ENCODE measurements at places on chromosomes 12 and 14.

- DNase-seq = no peak
These were observed 36.9 kb downstream of the BCL2L14 start for GRCh38 chr12:12107678-12108077.

DNA sequence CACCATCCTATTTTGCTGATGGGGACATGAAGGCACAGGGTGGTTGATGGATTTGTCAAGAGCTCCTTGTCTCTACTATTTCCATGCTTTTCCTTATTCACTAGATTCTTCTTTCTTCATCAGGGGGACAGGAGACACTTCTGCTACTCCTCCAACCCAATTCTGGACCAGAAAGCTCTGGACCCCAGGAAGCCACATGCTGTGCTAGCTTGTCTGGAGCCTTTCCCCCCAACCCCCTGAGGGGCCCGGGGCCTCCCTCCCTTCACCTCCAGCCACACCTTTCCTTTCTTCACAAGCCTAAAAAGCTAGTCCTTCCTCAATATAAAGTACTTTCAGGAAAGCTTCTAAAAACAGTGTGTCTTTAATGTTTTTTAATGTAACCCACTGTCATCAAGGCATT, 75.1 kb upstream of the CAPRIN2 start:
- no peak for DNase-seq

DNA sequence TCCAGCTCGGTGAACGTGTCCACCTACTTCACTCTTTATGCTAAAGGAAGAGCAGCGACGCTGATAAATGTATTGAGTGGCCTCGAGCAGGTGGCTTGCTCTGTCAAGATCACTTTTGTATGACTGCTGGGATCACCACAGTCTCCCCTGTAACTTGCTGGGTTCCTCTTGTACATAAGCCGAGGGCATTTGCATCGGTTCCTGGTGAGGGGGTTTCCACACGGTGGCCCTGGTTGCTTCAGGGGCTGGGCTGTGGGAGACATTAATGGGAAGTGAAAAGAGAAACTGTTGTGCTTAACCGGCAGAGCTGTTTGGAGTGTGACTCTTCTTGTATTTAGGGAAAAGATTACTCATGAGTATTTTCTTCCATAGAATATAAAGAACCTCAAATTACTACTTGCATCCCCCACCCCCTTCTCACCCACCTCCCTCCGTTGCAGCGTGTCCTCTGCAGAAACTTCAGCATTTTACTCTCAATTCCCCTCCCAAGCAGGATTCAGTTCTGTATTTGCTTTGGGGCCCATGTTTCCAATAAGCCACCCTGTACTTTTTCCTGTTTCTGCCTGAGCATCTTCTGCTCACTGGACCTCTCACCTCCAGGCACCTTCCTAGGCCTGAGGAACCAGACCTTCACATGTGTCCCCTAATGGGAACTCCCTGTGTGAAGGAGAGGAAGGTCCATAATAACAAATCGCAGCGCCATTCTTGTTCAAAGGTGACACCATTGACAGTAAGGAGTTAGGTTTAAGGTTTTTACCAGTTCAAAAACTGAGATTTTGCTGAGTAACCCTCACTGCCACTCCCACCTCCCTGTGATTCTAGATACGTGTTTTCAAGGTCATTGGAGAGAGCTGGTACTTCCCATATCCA, 187.0 kb downstream of the ETV6 start:
- DNase-seq = no peak

DNA sequence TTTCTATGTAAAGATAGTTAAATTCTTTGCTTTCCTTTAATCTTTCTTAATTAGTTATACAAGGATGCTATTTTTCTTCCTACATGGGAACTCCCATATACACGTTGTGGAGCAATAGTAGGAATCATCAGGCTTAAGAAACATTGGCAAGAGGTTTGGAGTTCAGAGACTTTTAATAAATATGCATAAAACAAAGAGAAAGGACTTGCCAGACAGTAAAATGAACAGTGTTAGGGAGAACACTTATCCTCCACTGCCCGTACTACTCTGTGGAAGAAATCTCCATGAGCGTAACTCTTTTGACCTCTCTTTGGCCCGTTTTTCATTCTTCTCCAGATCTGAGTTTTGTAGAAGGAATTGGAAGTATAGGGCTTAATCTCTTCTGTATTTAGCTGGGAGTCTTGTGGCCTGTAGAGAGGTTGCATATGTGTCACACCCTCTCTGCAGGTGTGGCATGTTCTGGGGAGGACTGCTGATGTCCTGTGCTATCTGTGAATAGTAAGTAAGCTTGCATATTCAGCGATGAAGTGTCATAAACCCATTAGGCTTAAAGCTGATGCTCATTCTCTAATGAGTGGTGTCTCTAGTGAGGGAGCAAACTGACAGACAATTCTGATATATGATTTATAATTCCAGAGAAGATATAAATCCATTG, 455.4 kb upstream of the FAR2 start:
- no peak for DNase-seq

GRCh38 chr12:88600272-88600671, 20.0 kb upstream of the KITLG start:
- DNase-seq = no peak

- no peak for DNase-seq
These were observed 416.8 kb downstream of the ETNK1 start for GRCh38 chr12:23041774-23042173.

GRCh38 chr12:116561181-116561821, 2.1 kb downstream of the MAP1LC3B2 start:
- no peak for DNase-seq

DNA sequence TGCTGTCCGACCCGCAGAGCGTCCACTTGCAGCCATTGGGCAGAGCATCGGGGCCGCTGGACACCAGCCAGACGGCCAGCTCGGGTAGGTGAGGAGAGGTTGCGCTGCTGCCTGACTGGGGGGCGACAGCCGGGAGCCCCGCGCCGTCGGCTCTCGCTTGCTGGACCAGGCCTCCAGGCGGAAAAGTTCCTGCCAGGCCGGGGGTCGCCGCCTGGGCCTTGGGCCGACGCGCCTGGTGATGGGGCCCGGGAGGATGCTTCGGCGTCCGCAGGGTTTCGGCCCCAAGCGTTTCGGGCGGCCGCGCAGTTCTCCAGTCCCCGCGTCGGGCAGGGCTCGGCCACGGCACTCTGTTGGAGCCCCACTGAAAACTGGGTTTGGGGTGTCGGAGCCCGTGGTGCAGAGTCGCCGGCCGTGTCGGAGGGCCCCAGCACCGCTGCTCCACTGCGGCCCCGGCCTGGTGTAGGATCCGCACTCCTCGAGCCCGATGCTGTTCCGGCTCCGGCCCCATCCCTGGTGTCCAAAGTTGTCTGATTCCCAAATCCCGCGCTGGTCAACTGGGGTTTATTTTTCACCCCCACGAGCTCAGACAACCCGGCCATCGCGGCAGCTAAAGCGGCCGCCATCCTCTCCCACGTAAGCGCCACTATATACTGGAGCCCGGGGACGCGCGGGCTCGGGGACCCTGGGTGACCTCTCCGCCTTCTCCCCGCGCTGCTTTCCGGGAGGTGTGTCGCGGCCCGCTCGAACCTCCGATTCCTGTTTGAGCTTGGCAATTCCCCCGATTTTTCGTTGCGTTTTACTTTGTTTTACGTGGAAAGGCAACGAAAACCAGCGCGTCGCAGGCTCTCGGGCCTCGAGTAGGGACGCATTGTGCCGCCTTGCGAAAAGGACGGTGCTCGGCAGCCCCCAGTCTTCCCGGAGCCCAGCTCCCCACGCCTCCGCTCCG, 872 bp downstream of the VSX2 start:
- DNase-seq = no peak

DNA sequence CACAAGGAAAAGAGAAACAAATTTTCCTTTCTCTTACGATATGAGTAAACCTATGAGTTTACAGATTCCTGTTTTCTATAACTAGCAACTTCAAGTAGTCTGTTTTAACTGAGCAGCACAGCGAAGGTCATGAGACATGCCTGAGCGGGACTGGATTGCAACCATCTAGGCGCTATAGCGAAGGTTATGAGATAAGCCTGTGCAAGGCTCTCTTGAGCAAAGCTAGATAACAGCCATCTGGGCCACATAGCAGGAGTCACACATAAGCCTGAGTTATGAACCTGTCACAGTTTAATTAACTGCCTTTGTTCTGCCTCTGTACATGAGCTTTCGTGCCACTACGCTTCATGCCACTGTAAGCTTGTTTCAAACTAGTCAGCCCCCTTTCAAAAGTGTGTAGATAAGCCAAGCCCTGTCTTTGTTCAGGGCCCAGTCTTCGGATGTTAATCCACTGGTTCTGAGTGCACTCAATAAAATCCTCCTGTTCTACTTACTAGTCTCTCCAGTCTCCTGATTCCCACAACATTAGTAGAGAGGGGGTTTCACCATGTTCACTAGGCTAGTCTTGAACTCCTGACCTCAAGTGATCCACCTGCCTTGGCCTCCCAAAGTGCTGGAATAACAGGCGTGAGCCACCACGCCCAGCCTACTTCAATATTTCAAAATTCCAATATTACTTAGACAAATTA, 47.1 kb downstream of the SEC23A start:
- DNase-seq = no peak

- DNase-seq = no peak
These were observed 151.4 kb upstream of the NUDT4 start for GRCh38 chr12:93226361-93226760.

GRCh38 chr14:35822501-35822900, 3.6 kb upstream of the BRMS1L start:
- no peak for DNase-seq

- no peak for DNase-seq
These were observed 99.8 kb downstream of the BORCS5 start for GRCh38 chr12:12456637-12457036.

DNA sequence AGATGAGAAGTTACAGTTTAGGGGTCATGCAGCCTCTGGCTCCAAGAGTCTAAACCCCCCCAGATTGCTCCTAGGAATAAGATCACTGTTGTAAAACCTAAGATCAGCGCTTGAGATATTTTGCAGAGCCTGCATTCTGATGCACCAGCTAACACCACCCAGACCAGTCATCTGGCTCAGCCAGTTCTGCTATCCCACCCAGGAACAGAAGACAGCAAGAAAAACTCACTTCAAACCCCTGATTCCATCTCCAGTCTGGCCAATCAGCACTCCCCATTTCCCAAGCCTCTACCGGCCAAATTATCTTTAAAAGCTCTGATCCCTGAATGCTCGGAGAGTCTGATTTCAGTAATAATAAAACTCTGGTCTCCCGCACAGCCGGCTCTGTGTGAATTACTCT, 158.6 kb downstream of the ZNF664 start:
- no peak for DNase-seq

DNA sequence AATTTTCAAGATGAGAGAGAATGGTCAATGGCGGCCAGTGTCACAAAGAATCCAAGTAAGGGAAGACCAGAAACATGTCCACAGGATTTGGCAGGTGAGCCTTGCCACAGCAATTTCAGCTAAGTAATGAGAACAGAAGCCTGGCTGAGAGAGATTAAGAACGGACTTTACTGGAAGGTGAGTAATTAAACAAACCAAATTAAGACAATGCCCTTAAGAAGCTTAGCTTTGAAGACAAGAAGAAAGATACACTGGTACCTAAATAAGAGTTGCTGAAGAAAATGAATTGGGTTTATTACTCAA, 145.4 kb upstream of the PLEKHG7 start:
- no peak for DNase-seq

DNA sequence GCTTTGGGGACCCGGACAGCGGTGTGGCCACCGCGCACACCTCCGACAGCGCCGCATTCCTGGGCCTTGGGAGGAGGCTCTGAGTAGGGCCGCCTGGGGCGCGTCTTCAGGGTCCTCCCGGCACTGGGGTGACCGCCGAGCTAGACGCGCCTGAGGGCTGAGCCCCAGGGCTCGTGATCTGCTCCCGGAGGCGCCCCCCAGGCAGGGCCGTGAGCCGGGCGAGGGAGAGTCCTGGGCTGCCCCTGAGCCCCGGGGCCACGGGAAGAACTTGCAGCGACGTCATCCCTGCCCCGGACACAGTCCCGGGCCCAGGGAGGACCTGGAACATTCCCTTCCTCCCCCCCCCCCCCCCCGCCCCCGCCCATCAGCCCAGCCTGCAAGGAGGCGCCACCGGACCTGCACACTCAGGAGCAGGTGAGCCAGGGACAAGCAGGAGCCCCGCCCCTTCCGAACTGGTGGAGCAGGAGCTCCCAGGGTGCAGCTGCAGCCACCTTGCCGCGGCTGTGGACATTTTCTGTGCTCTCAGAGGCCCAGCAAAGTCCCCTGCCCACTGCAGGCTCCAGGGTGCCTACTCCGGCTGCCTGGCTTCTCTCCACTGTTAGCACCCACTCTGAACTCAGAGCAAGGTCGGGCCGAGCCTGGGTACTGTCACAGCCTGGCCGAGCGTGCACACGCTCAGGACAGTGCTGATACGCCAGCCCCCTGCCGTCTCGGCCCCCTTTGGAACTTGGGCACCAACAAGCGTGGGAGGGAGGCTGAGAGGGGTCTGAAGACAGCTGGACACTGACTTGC, 50.7 kb downstream of the A2M start:
- peak; percentile 46 for DNase-seq

- DNase-seq = no peak
These were observed 169.9 kb downstream of the KTN1 start for GRCh38 chr14:55749946-55750345.

DNA sequence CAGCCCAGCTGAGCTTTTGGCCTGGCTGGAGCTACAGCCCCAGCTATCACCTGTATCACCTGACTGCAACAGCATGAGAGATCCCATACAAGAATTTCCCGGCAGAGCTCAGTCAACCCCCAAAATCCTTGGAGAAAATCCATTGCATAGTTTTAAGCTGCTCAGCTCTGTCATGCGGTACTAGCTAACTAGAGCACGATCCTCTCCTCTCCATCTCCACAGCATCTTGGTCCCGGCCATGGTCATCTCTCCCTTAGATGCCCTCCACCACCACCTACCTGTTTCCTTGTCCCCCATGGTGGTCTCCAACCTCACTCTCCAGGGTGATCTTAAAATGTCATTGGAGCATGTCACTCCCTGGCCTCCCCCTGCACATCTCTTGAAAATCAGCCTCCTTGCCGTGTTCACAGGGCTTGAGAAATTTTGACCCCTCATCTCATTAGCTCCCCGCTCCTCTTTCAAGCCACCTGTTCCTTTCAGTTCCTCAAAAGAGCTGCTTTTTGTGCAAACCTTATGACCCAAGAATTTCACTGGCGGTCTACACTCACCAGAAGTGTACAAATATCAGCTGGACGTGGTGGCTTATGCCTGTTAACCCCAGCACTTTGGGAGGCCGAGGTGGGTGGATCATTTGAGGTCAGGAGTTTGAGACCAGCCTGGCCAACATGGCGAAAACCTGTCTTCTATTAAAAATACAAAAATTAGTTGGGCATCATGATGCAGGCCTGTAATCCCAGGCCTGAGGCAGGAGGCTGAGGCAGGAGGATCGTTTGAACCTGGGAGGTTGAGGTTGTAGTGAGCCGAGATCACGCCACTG, 8.1 kb upstream of the CLMN start:
- no peak for DNase-seq

DNA sequence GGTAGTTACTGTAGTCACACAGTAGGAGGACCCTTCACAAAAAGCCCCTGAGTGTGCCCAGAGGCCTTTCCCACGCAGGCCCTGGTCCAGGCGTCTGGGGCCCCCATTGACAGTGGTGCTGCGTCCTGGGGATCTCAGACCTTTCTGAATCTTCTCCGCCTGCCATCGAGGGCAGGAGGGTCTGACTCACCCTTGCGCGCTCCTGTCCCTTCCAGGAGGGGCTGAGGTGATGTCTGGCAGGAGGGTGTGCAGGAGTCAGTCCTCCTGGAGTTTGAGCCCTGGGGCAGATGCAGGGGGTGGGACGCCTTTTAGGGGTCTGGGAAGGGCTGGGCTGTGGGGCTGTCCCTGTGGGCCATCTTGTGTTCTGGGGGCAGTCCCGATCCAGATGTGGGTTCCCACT, 386.8 kb downstream of the TMEM121 start:
- no peak for DNase-seq

- DNase-seq = no peak
These were observed 713 bp upstream of the FBXL14 start for GRCh38 chr12:1595026-1595561.
